GM20000 (cell line): ENCODE measurements at places on chromosomes 7 and 10.
A peak's percentile ranks its signal among the peaks of the same experiment; 100 is the strongest.

- DNase-seq = no peak
Measured at GRCh38 chr10:20598590-20598989, 298.5 kb downstream of the NEBL start.

DNA sequence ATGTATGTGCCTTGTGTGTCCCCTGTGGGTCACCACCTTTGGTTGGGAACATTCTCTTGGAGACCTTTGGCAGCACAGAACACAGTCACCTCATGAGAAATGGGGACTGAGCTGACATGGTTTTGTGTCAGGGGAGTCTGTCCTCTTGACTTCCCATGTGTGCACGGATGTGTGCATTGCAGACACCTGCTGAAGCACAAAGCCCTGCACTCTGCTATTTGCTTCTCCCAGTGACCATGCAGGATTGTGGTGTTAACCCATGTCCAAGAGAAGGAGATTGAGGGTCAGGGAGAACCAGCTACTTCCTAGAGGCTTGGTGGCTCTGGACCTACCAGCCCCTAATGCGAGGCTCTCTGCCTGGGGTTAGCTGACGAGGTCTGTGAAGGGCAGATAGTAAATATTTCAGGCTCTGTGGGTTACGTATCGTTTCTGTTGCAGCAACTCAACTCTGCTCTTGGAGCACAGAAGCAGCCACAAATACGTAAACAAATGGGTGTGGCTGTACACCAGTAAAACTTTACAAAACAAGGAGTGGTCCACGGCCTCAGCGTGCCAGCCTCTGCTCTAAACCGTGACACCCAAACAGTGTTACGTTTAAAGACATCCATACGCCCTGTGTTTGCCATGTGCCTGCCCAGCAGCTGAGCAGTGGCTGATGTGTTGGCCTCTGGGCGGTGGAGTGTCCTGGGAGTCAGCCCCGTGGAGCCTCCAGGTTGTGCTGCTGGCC is 51.7 kb downstream of the ADCY1 start:
- no peak for DNase-seq

- DNase-seq = no peak
Measured at GRCh38 chr10:119769886-119770285, 44.0 kb downstream of the INPP5F start.

GRCh38 chr10:15868006-15868405 is 7.7 kb upstream of the MINDY3 start:
- no peak for DNase-seq

DNA sequence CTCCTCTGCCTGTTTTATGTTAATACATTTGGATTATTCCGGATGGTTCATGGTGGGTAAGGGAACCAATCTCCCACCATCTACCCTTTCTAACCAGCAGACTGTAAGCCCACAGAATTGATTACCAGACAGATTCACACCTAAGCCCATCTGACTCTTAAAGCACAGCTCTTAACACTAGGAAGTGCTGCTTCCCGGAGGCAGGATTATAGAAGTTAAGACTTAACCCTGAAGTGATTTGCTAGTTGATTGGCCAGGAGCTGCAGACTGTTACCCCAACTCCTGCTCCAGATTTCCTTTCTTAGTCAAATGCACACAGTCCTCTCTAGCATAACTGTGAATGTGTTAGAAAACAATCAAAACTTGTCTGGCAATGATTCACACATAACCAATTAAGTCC is 221.7 kb downstream of the CDK14 start:
- no peak for DNase-seq

- peak; percentile 78 for DNase-seq
Measured at GRCh38 chr7:522071-522950, 2.7 kb upstream of the PDGFA start.
